ENCODE measurements at places on chromosomes 5 and 9. TPM values are rescaled to one million over a fixed set of nuclear protein-coding genes. Genes with fewer than 3 reads are reported as not detected.

RGS7BP gene
- 24.1 TPM for total RNA-seq

GRCh38 chr5:91123901-91124300 is 259.2 kb downstream of the ARRDC3 start:
- no peak for DNase-seq

LECT2 gene
- total RNA-seq = not detected

DNA sequence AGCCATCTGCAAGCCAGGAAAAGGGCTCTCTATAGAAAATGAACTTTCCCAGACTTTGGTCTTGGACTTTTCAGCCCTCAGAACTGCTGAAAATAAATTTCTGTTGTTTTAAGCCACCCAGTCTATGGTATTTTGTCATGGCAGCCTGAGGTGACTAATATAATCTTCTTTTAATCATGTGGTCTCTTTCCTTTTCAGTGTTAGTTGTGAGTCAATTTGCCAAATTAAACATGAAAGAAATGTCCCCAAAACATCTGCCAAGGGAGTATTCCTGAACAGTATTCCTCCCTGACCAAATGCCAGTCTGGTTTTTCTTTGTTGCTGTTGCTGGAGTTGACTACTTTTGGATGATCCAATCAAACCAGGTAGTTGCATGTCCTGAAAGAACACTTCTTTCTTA is 4.7 kb upstream of the YTHDC2 start:
- DNase-seq = no peak

SAXO1 gene
- total RNA-seq = not detected

AMBP gene
- not detected for total RNA-seq

ZFYVE16 gene
- total RNA-seq = 24.4 TPM

ARID3C gene
- not detected for total RNA-seq

TRIM7 gene
- 5.3 TPM for total RNA-seq

GRCh38 chr9:134785325-134786108 is 95.1 kb upstream of the FCN2 start:
- no peak for DNase-seq

GRCh38 chr9:70616228-70616990 is 202.0 kb upstream of the KLF9 start:
- DNase-seq = no peak

CDC14B gene
- 5.8 TPM for total RNA-seq

PCDHA11 gene
- total RNA-seq = not detected

DNA sequence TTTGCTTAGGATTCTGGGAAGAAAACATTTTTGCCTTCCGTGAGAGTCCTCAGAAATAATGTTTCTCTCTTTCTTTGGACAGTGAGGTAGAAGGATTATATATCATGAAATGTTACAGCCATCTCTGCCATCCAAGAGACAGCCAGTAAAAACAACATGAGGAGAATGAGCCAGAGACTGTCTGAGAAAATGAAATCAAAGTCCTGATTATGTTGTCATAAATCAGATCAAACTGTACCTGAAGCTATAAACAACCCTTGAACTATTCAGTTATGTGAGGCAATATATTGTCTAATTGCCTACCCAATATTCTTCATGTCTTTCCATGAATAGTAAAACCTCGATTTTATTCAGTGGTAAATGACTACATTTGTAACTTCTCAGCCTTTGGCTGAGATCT is 9.2 kb upstream of the HTR4 start:
- DNase-seq = no peak

CNTNAP3 gene
- total RNA-seq = 10.9 TPM

DAP gene
- 106 TPM for total RNA-seq

- DNase-seq = no peak
Observed at GRCh38 chr5:91229031-91229727, 153.9 kb downstream of the ARRDC3 start.

DNA sequence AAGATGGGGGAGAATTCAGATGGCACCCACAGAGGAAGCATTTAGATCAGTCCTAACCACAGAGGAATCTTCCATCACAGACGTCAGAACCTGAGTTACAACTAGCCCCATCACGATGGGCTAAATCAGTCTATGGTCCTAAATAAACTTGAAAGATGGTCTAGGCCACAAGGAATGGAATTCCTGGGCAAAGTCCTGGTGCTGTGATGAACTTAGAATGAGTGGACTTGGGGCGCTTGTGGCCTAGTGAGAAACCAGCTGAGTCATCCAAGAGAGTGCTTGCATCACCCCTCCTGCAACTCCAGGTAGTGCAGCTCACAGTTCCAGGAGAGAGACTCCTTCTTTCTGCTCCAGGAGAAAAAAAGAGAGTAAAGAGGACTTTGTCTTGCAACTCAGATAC is 722.9 kb upstream of the RGMB start:
- no peak for DNase-seq

DNA sequence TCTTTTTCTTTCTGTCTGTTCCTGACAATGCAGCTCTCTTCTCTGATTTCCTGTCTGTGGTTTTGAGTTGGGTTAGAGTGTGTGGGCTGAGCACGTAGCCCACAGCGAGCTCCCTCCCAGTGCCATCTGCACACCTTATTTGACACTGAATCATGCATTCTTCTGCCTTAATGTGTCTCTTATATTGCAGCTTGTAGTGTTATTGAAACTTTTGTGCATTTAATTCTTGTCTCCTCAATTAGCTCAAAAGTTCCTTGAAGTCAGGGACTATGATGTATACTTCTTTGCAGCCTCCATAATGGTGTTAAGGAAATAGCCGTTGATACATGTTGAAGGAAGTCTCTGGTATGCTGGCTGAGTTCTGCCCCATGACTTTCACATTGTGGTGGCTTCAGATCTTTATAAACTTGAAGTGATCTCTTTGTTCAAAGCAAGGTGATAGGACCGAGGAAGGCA is 576.2 kb upstream of the CLINT1 start:
- no peak for DNase-seq

GRCh38 chr9:98921732-98922131 is 22.0 kb upstream of the COL15A1 start:
- no peak for DNase-seq

- DNase-seq = no peak
Observed at GRCh38 chr9:93001031-93001430, 53.7 kb downstream of the FGD3 start.

DNA sequence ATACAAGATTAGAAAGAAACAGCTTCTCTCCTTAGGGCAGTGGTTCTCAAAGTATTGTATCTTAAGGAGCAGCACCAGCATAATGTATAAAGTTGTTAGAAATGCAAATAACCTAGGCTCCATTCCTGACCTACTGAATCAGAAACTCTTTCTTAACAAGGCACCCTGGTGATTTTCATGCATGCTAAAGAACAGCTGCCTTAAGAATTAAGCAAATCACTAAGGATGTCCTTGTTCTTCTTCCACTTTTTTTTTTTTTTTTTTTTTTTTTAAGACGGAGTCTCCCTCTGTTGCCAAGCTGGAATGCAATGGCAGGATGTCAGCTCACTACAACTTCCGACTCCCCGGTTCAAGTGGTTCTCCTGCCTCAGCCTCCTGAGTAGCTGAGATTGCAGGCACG is 1095.2 kb upstream of the EDIL3 start:
- DNase-seq = no peak

ARAP3 gene
- total RNA-seq = 69.0 TPM

DOLPP1 gene
- total RNA-seq = 13.8 TPM

HSD17B3 gene
- not detected for total RNA-seq

DNA sequence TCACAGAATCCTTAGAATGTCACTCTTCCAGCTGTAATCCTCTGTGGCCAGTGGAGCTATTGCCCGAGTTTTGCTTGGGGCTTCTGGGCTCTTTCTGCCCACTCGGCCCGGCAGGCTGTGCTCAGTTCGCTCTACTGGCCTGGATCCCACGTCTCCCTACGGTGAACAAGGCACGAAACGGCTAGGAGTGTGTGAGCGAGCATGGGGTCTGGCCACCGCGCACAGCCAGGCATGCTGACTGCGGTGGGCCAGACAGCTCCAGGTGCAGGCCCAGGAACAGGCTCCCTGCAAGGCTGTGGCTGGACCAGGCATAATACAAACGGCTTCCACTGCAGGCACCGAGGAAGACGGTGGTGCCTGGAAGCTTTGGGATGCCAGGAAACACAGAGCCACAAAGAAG is 2035.5 kb upstream of the ACO1 start:
- no peak for DNase-seq

GRCh38 chr9:79974806-79975422 is 403.1 kb downstream of the TLE4 start:
- DNase-seq = no peak

JAKMIP2 gene
- 0.44 TPM for total RNA-seq

TUSC1 gene
- total RNA-seq = 19.4 TPM

CDKN2B-AS1 gene
- total RNA-seq = 2.9 TPM

GKAP1 gene
- 0.78 TPM for total RNA-seq

DNA sequence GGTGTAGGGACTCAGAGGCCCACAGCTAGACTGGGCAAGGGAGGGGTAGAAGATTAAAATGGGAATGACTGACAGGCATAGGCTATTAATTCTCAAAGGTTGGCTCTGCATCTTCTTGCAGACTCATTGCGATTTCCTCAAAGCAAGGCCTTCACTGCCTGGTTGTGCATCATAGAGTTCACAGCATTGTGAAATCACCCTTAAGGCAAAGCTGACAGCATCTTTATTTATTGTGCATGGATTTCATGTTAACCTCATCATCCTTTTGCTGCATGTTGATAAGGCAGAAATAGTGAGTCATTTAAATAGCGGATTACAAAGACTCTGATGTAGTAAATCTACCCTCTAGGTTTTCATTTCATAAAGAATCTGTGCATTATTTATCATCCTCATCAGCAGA is 13.6 kb upstream of the PALM2AKAP2 start:
- DNase-seq = no peak

GRCh38 chr9:136234597-136234996 is 11.0 kb downstream of the QSOX2 start:
- no peak for DNase-seq

SREK1 gene
- 15.9 TPM for total RNA-seq

DNA sequence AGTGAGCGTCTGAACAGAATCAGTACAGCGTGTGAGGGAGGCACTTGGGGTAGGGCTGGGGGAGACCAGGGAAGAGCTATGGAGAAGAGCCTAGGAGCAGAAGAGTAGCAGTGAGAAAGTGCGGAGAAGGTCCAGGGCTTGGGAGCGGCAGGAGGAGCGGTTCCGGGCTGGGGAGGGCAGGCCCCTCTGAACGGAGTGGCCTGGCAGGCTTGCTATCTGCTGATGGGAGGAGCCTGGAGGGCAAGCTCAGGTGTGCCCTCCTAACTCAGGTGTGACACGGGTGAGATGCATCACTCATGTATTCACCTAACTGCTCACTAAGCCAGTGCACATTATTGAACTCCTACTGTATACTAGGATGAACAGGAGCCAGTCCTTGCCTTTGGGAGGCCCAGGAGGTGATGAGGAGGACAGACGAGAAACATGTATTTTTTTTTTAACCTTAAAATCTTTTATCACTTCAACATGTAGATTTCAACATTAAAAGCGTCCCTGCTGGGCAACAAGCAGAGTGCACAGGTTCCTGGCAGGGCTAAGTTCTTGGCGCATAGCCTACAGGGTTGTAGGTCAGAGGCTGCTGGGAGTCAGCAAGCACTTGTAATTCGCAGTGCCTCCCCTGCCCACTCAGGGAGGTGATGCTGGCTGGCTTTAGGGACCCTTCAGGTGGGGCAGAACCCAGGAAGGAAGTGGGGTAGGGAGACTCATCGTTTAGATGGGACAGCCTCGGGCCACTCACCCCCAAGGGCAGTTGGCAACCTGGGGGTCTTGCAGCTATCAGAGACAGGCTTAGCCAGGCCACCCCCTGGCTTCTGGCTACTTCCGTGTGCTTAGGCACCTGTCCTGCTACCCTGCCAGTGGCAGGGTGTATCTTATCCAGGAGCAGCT is 55.5 kb downstream of the TMOD1 start:
- DNase-seq = no peak

DNA sequence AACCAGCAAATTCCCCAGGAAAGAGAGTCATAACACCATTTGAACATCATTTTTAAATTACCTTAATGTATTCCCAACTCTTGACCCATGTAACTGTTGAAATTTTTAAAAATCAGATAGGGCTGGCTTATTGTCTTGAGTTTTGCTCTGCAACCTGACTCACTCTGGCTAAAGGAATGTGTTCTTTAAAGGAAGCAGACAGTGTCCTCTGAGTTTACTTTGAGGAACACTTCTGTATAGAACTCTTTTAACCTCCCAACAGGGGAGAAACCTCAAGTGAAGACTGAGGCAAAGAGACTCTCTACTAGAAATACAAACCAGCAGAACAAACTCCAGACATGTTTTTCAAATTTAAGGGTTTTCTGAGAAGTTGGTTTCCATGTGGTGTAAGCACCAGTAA is 248.9 kb downstream of the CWC27 start:
- no peak for DNase-seq

- no peak for DNase-seq
Observed at GRCh38 chr5:2634399-2635176, 116.9 kb downstream of the IRX2 start.

Measured in glomerular endothelial cell (primary cell).